Stimulated activated CD8-positive, alpha-beta memory T cell treated with anti-CD3 and anti-CD28 coated beads, Interleukin-4, amount 100 ng/mL, for 1 hour (primary cell): ENCODE measurements at places on chromosomes 2 and 18.

GRCh38 chr2:157196956-157197355 lies 60.5 kb upstream of the GALNT5 start:
- DNase-seq, result no peak

GRCh38 chr18:36035253-36035652 lies 32.1 kb downstream of the RPRD1A start:
- no peak for DNase-seq

- no peak for DNase-seq
Measured at GRCh38 chr2:66733364-66733999, 298.6 kb downstream of the MEIS1 start.

DNA sequence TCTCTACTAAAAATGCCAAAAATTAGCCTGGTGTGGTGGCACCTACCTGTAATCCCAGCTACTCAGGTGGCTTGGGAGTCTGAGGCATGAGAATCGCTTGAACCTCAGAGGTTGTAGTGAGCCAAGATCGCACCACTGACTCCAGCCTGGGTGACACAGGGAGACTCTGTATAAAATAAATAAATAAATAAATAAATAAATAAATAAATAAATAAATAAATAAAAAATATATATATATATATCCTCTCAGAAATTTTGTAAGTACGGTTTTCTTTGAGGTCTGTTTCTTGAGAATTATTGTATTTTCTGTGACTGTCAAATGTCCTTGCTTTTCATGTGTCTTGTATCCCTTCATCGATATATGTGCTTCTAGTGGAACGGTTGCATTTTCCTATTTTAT lies 406.9 kb upstream of the FIGN start:
- no peak for DNase-seq

DNA sequence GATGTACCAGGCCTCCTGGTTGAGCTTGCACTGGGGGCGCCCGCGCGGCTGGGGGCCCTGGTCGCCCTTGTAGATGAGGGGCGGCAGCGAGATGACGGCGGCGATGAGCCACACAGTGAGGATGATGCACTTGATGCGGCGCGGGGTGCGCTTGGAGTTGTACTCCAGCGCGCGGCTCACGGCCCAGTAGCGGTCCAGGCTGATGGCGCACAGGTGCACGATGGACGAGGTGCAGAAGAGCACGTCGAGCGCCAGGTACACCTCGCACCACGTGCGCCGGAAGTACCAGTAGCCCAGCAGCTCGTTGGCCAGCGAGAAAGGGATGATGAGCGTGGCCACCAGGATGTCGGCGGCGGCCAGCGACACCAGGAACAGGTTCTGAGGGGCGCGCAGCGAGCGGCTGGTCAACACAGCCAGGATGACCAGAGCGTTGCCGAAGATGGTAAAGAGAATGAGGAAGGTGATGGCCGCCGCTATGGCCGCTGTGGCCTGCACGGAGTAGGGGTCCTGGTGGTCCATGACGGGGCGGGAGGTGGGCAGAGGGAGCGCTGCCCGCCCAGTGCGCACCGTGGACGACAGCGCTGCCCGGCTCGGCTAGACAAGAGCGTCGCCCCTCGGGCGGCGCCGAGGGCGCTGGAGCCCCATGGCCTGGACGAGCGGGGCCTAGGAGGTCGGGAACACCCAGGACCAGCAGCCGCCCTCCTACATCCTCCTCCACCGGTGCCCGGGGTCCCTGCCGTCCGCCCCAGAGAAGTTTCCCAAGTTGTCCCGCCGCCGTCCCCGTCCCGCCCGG lies 544 bp downstream of the ADRA2B start:
- no peak for DNase-seq

DNA sequence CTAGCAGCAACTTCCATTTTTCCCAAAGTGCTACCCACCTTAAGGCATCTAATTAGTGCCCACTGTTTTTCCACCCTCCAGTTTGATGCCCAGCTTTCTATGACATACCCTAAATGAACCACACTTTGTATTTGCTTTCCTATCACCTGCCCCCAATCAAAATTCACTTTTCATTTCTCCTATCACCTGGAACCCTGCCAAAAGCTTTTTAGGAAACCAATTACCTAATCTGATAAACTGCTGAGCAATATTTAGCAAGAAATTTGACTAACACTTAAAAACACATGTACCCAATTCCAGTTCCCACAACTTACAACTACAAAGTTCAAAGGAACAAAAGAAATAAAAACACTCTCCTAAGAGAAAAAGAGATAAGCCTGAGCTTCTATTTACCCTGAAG lies 71.7 kb downstream of the IKZF2 start:
- no peak for DNase-seq

DNA sequence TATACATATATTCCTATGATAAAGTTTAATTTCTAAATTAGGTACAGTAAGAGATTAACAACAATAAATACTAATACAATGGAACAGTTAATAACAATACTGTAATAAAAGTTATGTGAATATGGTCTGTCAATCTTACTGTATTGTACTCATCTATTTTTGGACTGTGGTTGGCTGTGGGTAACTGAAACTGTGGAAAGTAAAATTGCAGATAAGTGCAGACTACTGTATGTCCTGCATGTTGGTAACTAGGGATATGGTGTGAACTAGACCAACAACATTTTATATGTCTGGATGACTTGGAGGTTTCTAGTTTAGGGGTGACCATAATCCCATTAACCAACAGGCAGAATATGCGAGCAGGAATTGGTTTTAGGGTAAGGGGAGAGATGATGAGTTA lies 23.3 kb downstream of the PHLPP1 start:
- DNase-seq, result no peak

- no peak for DNase-seq
Measured at GRCh38 chr2:26086155-26086637, 52.3 kb downstream of the RAB10 start.

DNA sequence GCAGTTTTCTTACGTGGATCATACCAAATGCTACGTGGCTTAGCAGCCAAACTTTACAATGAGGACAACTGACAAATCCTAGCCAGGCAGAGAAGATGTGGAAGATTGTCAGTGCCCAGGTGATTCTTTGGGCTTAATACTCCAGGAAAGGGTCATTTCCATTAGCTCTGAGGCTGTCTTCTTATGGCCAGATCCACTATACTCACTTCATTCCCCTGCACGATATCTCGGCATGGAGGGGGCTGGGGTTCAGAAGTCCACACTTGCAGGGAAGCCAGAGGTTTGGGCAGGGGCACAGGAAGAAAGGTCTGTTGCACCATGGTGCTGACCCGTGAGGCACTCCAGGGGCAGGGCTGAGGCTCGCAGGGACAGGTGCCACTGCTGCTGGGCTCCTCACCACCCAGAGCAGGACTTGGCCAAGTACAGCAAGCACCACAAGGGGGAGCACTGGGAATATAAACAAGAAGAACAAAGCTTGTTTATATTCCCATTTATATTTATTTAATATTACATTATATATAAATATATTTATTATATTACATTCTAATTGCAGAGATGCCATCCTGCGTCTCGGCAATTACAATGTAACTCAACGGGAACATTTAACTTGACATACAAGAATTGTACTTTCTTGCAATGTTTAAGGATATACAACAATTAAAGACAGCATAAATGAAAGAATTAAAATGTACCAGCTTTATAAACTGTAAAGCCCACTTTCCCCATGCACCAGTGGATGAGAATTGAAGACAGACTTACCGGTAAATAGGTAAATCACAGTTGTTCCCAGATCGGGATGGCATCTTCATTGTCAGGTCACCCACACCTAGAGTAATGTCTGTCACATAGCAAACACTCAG lies 27.2 kb downstream of the CLUL1 start:
- DNase-seq, result peak; percentile 15
